ENCODE measurements at places on chromosomes 3 and 15. TPM values are rescaled to one million over a fixed set of nuclear protein-coding genes. Genes with fewer than 3 reads are reported as not detected.

IQCH gene
- polyA plus RNA-seq = 5.9 TPM

ACKR4 gene
- polyA plus RNA-seq = 1.1 TPM

DNA sequence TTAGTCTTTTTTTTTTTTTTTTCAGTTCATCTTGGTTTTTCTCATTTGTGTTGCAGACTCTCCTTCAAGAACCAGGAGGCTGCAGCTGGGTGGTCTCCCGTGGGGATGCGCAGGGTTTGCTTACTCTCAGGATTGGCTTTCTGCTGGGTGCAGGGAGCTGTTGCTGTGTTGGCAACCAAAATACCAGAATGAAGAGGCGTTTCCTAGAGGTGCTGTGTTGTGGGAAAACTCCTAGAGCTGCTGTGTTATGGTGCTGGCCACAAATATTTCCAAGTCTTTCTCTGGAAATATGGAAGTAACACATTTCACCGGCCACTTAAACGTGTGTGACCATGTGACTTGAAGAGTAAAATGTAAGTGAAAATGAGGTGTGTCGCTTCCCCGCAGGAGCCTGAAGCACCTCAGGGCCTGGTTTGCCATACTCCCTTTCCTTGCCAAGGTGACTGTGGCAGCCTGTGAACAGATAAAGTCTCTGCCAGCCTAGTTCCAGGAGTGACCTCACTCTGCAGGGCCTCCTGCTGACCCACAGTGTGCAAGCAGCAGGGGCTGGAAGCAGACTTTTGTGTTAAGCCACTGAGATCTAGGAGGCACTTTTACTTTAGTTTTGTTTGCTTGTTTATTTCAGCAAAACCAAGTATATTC, 258.9 kb downstream of the ADAMTS17 start:
- no peak for DNase-seq

- no peak for DNase-seq
Measured at GRCh38 chr15:90221246-90221900, 12.4 kb downstream of the CIB1 start.
